ENCODE measurements at places on chromosomes 2 and 18. TPM values are rescaled to one million over a fixed set of nuclear protein-coding genes. Genes with fewer than 3 reads are reported as not detected.

GRCh38 chr18:48153613-48154481 lies 223.4 kb upstream of the SMAD2 start:
- DNase-seq: no peak

DNA sequence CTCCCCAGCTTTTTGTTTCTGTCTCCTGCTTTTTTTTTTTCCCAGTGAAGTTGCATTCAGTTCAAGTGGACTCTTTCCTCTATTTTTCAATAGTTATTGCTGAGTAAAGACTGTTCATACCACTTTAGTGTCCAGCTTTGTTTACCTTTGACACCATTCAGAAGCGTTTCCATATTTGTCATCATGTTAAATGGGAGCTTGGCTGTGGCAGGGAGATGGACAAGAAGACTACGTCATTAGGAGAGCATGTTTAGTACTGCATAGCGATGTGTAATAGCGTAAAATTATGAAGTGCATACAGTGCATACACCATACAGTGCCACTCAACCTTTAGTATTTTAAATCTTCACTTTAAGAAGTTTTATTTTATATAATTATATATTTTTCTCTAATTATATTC lies 655.9 kb downstream of the DCC start:
- no peak for DNase-seq

The MROH2A gene
- total RNA-seq: not detected

DNA sequence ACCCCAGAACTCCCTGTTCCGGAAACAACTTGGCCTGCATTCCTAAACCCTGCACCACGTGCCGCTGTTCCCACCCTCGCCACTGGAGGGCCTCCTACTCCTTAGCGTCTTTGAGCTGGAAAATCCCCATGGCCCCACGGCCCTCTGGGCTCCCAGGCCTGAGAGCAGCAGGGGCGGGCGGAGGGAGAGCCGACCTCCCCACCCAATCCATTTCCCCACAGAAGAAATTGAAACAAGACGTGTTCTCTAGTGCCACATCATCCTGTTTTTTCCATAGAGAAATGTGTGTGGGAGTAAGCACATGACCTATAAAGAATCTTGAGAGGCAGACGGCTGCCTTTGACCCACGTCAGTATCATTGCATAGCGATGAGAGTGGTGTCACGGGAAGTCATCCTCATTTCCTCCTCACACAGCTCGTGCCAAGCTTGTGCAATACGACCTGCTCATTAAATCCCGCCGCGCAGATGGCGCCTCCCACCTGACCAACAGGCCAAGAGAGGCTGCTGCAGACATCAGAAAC lies 79.2 kb downstream of the LAMA1 start:
- DNase-seq: peak; percentile 86

The AGAP1 gene
- 44.0 TPM for total RNA-seq

GRCh38 chr18:33538418-33539042 lies 39.5 kb upstream of the ASXL3 start:
- no peak for DNase-seq

DNA sequence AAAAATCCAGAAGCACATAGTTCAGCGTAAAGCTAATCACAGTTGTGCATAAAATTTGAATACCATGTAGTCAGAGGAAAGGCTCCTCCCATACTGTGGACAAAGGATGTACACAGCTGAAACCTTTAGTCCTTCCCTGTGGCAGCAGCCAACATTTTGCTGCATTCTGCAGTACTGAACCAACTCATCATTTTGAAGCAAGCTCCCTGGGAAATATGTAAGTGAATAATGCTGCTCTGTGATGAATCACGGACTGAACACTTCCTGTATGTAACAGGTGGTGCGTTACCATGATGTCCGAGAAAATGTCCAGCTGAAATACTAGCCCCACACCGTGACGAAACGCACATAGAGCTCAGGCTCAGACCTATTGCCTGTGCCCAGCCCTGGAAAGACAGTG lies 421.1 kb upstream of the RAB12 start:
- no peak for DNase-seq

The GPBAR1 gene
- 0.55 TPM for total RNA-seq

DNA sequence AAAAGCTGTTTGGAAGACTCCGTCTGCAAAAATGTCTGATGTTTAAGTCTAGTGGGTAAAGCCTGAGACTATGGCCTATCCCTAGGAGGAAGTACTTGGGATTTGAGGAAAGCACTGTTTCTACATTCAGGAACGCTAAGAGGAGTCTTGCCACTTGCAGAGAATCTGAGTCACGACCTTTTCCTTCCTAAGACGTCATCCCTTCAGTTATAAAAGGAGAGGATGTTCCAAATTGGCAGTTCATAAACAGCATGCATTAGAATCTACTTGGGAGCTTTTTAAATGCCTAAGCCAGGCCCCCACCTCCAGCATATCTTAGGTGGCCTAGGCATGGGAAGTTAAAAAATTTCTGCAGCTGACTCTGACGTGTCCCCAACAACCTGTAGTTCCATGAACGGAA lies 125.9 kb downstream of the TTC32 start:
- no peak for DNase-seq

DNA sequence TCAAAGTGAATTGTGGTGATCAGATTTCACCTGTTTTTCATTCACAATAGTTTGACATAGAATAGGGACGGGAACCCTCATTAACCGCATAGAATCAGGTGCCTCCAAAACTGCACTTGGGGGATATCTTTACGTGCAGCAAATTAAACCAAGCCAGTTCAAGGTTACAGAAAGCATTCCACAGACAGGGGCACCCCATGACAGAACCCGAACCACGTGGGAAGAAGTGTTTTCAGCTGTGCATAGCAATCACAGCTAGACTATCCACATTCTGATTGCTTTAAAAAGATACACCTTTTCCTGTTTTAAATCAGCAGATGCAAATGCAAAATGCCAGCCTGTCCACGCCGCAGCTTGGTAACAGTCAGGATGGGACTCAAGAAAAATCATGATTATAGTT lies 205.8 kb downstream of the ANAPC1 start:
- DNase-seq: no peak

DNA sequence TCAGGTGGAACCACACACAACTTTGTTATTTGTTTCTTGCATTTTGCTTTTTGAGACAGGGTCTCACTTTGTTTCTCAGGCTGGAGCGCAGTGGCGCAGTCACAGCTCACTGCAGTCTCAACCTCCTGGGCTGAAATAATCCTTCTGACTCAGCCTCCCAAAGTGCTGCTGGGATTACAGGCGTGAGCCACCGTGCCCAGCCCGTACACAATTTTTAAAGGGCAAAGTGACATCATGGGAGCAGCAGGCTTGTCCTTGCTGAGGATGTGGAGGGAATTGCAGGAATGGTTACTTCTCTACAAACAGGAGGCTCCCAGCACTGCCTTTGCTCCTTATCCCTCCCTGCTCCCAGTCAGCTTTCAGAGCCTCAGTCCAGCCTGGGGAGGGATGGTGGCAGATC lies 355.9 kb upstream of the KLHL29 start:
- no peak for DNase-seq

DNA sequence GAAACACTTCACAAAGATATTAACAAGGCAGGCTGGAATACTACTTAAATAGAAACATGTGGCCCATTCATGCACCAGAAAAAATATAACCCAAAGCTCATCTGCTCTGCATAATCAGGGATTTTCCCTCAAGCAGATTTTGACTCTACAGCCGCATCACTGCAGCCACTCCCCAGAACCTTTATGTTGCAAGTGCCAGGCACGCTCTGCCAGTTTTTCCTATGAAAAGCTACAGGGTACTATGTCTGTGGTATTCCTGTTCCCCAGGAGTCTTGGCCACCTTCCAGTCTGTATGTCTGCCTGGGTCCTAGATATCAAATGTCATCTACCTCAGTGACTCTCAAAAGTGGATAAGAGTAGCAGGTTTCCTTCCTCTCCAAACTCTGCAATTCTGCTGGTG lies 3.8 kb downstream of the COA5 start:
- no peak for DNase-seq

DNA sequence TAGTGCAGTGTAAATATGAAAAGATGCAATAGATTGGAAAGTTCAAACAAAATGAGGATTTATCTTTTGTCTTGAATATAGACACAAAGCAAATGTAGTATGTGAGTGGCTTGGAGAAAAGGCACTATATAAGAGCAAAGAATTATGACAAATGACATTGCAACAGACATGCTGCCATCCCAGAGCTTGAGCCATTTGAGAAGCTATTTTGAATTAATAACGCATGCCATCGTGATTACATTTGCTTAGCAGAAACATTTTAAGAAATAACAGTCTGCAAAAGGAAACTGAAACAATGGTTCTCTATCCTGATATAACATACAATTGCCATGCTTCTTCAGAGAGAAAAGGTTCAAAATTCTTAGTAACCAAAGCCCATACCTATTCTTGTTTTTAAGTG lies 677.1 kb downstream of the ZEB2 start:
- DNase-seq: no peak

The SFT2D3 gene
- 12.1 TPM for total RNA-seq

- DNase-seq: peak; percentile 72
Observed at GRCh38 chr18:41391616-41392595, 563.1 kb upstream of the PIK3C3 start.

GRCh38 chr2:240569998-240570530 lies 1.8 kb downstream of the RNPEPL1 start:
- no peak for DNase-seq

The NYAP2 gene
- total RNA-seq: not detected

DNA sequence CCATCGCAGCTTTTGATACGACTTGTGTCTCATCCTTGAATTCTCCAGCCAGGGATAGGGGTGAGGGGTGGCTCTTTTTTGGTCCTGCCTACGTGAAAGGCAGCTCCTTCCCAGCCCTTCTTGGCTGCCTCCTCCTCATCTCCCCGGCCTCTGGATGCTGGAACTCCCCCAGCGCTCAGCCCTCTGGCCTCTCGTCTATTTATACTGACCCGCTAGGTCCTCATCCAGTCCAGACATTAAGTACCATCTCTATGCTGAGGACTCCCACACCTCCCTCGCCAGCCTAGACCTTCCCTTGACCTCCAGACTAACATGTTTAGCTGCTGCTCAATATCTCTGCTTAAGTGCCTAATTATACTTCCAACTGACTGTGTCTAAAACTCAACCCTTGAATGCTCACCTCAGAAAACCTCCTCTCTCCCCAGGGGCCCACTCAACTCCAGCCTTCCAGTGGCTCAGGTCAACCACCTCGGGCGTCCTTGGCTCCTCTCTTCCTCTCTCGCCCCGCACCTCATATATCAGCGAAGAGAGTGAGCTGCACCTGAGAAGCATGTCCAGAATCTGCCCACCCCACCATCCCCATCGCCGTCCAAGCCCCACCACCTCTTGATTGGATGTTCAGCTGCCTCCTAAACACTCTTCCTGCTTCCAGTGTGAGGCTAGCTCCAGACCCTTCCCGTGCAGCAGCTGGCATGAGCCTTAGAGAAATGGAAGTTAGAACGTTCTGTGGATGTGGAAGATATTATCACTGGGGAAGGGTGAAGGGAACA lies 34.8 kb downstream of the TOGARAM2 start:
- DNase-seq: no peak

DNA sequence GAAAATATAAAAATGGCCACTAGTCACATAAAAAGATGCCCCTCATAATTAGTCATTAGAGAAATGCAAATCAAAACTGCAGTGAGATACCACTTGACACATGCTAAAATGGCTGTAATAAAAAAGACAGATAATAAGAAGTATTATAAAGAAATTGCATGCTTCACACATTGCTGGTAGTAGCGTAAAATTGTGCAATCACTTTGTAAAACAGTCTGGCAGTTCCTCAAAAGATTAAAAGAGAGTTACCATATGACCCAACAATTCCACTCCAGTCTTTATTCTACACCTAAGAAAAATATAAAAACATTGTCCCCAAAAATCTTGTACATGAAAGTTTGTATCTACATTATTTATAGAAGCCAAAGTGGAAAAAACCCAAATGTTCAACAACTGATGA lies 170.6 kb upstream of the FIGN start:
- no peak for DNase-seq

- no peak for DNase-seq
Observed at GRCh38 chr2:230906471-230907230, 18.4 kb downstream of the GPR55 start.

The ZNF396 gene
- 1.8 TPM for total RNA-seq

DNA sequence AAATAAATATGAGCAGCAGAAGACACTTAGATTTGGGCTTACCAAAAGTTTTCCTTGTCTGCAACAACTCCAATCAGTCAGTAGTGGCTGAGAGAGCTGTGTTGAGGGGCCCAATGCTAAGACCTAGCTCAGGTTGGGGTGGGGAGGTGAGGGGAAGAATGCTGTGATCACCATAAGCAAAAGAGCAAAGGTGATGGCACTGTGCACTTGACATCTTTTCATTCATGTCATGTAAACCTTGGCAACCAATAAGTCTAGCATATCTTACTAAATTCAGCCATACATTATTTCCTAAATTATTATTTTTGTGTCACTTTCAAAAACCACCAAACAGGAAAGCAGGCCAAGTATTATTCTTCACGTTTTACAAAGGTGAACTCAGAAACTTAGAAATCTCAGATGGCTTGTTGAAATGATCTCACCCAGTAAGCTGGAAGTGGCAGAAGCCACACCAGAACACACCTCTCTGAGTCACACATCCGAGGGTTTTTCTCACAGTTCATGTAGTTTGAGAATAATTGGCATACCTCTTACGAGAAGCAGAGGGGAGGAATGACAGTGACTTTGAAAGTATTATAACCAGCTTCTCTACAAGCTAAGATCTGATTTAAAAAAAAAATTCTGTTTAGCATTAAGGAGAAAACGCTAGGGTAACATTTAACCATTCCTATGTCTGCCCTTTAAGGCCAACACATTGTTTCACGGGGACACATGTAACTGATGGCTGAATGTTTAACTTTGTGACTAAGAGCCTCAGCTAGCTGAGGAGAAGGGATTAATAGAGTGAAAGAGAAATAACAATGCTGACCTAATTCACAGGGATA lies 43.3 kb upstream of the SETBP1 start:
- DNase-seq: no peak

GRCh38 chr2:162297925-162298552 lies 20.4 kb downstream of the IFIH1 start:
- peak; percentile 52 for DNase-seq
